ENCODE measurements at places on chromosomes 5 and 9.

GRCh38 chr5:175842951-175843793 lies 28.2 kb upstream of the CPLX2 start:
- DNase-seq: peak; percentile 74

DNA sequence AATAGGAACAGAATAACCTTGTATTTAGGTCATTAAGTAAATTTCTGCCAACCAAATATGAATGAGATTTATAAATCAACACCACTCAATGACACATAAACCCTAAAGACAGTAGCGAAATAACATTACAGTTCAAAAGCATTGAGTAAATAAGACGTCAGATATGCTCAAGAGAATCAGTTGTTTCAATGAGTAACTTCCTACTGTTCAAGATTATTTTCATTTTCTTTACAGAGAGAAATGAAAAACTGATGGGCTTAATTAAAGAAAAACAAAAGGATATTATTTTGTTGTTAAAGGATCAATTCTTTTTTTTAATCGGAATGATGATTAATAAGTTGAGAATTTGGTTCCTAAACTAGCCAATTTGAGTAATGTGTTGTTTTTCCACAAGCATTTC lies 150.1 kb downstream of the BNC2 start:
- no peak for DNase-seq

- DNase-seq: no peak
Observed at GRCh38 chr5:150230842-150231241, 41.0 kb downstream of the SLC6A7 start.

- DNase-seq: no peak
Observed at GRCh38 chr5:160470437-160471361, 49.0 kb downstream of the PTTG1 start.

DNA sequence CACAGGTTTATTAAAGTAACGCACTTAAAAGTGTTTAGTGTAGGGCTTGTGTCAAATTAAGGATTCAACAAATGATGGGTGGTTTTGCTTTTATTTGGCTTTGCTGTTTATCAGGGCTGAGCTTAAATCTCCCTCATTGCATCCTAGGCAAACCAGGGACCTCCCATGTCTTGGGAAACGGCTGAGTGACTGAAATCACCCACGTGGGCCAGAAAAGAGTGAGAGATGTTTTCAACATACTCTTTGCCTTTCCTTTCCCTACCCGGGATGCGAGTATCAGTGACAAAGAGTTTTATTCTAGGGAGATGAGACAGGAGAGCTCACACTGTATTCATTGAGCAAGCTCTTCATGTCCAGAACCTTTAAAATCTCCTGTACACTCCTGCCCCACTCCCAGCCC lies 23.3 kb downstream of the KCNMB1 start:
- DNase-seq: no peak

DNA sequence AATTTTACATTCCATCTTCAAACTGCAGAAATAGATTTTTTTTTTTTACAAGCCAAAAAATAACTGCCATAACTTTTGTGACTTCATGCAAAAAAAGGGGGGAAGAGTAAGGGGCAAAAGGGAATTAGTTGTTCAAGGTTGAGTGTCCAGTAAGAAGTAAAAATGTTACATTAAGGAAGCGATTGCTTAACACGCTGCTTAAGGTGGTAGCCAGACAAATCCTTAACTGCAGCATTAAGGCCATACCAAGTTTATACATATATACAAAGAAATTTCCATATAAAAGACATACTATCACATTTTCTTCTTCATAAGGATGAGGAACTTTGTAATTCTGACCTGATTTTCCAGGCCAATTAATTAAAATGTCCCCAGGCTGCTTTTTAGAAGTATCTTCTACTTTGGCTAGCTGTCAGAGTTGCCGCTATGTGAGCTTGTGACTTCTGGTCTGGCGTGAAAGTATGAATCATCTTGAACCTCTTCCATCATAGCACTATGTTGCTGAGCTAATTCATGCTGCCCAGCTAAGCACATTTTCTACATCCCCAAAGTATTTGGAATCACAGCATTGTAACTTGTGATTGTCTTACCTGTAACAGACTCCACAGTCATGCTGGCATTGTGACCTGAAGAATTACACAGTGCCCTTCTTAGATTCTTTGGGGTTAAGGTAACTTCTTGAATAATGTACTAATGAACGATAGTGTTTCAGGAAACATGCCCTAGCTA lies 40.0 kb downstream of the G3BP1 start:
- DNase-seq: no peak

DNA sequence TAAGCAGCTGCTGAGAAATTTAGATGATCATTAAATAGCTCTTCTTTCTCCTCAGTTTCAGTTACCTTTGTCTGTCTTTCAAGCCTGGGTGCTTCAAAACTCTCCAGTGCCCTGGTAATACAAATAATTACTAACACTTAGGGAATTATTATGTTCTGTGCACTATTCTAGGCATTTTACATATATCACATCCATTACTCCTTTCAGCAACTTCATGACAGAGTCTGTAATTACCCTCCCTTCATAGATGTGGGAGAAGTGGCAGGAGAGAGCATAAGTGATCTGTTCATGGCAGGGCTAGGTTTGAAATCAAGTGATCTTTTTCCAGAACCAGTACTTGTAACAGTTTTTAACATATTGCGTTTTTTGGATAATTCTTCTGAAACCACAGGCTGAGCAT lies 32.0 kb downstream of the MAN2A1 start:
- DNase-seq: no peak

DNA sequence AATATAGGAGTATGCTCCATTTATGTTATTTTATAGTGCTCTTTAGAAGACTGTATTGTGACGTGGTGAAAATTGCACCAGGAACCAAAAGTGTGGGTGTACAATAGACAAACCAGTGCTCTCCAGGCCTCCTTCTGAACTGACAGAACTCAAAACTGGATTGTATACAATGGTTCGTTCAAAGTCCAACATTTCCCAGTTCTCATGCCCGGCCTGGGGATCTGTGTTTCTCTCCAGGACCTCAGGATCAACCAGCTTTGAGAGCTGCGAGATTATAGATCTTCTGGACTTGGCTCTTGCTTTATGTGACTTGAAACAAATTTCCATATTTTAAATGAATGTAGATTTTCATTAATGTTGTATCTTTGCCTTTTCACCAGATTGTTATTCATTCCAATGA lies 60.8 kb upstream of the CER1 start:
- no peak for DNase-seq

DNA sequence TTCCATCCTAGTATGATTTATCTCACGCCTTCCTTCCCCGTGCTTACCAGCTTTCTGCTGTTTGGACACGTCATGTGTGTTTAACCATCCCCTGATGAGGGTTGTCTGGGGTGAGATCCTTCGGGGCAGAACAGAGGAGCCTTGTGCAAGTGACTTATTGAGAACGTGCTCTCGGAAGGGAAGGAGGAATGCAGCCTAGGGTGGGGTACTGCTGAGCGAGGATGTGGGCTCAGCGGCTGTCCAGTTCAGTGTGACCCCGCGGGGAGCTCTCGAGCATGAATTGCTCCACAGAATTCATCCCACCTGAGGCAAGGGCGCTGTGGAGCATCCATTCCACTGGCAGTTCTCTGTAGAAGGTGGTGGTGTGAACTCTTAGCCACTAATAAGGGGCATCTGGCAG lies 4.0 kb downstream of the MYOZ3 start:
- DNase-seq: no peak

DNA sequence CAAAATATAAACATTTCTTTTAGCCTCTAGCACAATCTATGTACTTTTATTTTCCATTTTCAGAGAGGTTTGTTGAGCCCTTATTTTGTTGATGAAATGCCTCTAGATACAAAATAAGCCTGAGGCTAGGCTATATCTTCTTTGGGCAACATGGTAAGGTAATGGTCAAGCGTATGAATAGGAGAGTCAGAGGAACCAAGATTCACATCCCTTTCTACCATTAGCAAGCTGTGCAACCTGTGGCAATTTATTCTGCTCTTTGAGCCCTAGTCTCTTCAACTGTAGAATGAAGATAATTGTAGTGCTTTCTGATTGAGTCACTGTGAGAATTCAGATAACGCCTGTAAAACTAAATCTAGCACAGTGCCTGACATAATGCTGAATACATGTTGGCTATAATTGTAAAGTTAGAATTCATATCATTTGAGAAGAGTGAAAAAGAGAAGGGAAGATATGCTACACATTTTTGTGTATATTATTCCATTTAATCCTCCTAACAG lies 412.5 kb downstream of the CCDC171 start:
- no peak for DNase-seq

- DNase-seq: no peak
Observed at GRCh38 chr5:37064442-37064841, 184.7 kb downstream of the CPLANE1 start.

GRCh38 chr5:66519626-66520025 lies 76.6 kb upstream of the MAST4 start:
- no peak for DNase-seq

DNA sequence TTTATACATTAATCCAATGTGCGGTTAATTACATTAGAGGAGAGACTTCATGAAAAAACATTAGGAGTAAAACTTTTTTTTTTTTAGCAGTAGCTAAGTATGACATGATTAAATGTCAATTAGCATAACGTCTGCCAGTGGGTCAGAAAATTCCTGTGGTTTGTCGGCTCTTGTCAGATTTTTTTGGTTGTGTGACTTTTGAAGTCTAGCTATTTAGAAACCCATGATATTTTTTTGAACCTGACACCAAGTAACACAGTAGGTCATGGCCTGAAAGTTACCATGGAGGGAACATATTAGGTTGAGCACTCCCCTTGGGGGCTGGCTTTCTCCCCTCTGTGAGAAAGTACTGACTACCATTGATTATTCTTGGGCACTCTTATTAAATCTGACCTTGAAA lies 84.8 kb upstream of the ALDH1A1 start:
- DNase-seq: peak; percentile 54

GRCh38 chr5:34685485-34686165 lies 29.5 kb downstream of the RAI14 start:
- DNase-seq: peak; percentile 82

GRCh38 chr5:119354537-119355243 lies 1.1 kb upstream of the TNFAIP8 start:
- DNase-seq: no peak

GRCh38 chr5:21152611-21153010 lies 1164.6 kb upstream of the CDH18 start:
- DNase-seq: peak; percentile 88
